Renal pelvis (tissue), 12 donors: ENCODE measurements at places on chromosomes 12 and 14. TPM values are rescaled to one million over a fixed set of nuclear protein-coding genes. Genes with fewer than 3 reads are reported as not detected.
A peak's percentile ranks its signal among the peaks of the same experiment; 100 is the strongest.

The TAS2R30 gene
- 0.22 TPM for polyA plus RNA-seq

- no peak for DNase-seq
Observed at GRCh38 chr12:7269273-7269672, 34.6 kb upstream of the ACSM4 start.

GRCh38 chr12:76637807-76638206 lies 78.2 kb upstream of the OSBPL8 start:
- DNase-seq, result no peak

DNA sequence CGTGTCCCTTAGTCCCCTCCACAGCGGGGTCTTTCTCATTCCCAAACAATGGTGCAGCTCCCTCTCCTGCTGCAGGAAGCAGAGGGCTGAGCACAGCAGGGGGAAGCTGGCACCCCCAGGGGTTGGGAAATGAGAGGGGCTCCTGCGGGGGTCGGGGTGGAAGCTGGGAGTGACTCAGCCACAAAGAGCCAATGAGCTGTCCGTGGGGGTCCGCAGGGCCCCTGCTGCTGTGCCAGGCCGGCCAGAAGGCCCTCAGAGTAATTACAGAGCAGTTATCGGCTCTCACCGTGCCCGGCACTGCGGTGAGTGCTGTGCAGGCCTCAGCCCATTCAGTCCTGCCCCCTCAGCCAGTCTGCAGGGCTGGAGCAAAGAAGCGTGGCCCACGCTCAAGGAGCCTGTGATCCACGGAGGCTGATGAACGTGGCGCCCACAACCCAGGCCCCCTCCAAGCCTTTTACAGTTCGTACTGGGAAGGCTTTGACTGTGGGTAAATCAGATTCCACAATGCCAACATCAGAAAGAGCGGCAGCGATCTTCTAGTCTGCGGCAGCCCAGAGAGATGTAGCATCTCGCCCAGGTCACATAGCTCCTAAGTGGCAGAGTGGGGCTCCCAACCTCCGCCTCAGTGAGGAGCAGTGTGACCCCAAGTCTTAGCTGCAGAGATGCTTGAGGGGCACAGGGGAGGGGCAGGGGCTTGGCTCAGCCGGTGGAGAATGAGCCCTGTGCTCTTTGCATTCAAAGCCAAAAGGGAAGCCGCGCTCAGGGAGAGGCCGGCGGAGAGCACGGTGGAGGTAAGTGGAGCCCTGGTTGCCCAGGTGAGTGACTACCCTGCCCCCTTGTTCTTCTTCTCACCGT lies 43.4 kb downstream of the SLC6A12 start:
- no peak for DNase-seq

The C12orf43 gene
- 17.2 TPM for polyA plus RNA-seq

DNA sequence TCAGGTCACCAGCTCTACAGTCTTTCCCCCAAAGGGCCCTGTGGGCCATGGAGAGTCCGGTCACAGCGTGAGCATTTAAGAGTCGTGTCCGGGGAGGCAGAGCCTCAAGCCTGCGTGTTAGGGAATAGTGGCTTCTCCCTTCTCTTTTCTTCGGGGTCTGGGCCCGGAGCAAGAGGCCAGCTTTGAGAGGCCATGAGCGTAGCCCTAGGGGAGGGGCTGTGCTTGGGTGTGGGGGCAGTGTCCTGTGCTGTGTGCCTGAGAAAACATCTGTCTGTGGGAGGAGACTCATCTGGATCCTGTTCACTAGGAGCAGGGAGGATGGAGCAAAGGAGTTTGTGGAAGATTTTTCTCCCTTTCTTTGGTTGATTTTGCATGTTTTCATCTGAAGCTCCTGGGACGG lies 5.3 kb downstream of the LRP1-AS start:
- no peak for DNase-seq

DNA sequence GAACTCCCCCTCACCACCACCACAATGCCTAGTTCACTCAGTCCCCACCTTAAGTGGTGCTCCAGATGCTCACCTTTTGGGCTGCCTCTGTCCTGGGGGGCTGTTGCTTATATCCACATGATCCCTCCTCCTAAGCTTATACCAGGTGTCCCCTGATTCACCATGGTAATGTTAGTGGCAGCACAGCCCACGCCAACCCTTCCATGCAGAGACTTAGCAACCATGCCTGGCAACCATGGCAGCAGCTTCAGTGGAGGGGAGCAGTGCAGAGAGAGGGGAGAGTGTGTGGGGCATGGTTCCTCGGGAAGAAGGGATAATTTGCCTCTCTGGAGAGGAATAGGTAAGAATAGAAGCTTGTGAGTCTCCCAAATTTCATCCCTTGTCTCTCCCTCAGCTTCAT lies 1.2 kb upstream of the DDN start:
- no peak for DNase-seq

The ANG gene
- polyA plus RNA-seq, result 4.2 TPM

GRCh38 chr12:111024205-111024801 lies 103.9 kb upstream of the MYL2 start:
- peak; percentile 29 for DNase-seq

The KRT73 gene
- not detected for polyA plus RNA-seq

The ACOT4 gene
- polyA plus RNA-seq, result 4.2 TPM

- no peak for DNase-seq
Observed at GRCh38 chr12:23096321-23096720, 471.4 kb downstream of the ETNK1 start.

DNA sequence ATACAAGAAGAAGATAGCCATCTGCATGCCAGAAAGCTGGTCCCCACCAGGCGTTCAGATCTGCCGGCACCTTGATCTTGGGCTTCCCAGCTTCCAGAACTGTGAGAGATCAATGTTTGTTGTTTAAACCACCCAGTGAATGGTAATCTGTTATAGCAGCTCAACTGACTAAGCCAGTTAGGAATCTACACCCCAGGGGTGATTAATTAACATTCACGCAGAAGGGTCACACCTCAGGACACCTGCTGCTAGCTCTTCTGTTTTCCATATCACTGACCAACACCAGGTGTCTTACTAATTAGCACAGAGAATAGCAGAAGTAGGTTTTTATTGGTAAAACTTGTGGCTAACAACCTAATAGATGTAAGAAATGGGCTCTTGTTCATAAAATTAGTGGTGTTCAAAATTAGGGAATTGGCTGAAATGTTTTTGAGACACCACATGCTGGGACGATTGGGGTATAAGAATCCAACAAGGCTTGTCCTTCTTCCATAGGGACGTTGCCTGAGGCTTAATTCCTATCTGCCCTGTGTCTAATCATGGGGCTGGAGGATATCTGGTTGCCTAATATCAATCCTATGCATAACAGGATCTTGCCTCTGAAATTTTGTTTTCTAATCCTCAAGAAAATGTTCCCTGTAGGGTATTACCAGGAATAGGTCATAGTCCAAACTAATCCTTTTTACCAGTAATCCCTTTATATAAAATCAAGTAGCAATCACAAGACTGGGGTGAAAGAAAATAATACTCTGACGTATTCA lies 42.0 kb upstream of the CHST11 start:
- DNase-seq, result no peak

GRCh38 chr14:104843006-104843405 lies 22.1 kb upstream of the CEP170B start:
- no peak for DNase-seq
